ENCODE measurements at places on chromosomes 7 and 10.

DNA sequence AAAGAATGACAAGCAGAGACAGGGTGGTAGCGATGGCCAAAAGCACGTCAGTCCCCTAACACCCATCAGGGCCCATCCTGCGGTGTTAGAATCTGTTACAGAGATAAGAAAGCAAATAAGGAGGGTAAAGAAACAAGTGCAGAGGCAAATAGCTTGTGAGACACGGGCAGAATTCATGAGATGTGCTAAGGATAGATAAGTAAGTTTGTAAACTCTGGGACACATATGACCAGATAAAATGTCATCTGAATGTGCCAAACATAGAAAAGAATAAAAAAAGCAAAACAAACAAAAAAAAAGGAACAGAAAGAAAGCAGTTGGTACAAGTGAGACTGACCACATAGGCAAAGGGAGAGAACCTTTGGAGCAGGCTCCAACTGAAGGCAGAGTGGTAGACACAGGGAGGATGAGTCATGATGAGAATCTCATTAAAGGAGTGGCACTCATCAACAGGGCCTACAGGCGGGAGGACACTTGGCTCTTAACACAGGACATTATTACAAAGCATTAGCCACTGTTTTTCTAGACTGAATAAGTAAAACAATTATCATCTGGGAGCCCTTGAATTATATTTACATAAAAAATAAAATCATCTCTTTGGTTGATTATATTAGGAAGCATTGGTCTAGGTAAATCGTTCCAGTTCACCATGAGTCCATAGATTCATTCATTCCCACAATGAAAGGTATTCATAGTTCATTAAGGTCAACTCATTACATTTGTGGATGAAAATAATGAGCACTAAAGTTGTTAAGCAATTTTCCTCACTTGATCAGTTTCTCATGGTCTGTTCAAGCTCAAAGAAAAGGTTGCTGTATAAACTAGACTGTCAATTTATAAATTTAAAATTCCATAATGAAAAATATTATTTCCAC is 21.5 kb upstream of the EPHB6 start:
- DNase-seq: no peak

DNA sequence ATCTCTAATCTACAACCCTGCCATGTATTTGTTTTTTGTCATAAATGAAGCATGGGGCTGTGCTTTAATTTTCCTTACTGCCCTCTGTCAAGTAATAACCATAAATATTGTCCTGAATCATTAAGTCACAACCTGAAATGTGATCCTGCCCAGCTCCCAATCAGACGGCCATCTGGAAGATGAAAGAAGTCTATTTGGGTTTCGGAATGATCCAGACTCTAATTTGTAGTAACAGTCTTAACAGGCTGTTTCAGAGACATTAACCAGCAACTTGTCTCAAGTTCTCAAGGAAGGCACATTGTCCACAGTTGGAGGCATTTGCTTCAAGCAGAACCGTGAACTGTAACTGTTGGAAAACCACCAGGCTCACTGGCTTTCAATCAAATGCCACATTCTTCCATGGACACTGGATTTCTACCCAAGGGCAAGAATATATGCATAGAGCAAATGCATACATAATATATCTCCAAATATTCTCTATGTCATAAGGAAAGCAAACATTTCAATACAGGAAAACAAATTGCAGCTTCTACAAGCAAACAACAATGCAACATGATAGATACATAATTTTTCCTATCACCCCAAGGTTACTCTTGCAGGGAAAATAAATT is 405.2 kb upstream of the NPVF start:
- DNase-seq: no peak

GRCh38 chr10:72691470-72691862 is 477 bp upstream of the MCU start:
- DNase-seq: no peak

DNA sequence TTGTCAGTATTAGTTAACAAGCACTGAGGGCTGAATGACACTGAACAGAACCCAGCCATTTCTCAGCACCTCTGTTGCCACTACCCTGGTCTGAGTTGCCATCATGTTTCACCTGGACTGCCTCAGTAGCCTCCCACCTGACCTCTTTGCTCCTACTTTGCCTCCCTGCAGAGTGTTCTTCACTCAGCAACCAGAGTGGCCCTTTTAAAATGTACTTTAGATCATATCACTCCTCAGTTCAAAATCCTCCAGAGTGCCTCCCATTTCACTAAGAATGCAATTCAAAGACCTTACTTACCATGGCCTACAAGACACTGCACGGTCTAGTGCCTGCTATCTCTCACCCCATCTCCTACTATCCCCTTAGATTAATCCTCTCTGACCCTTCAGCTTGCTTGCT is 214.5 kb downstream of the AUTS2 start:
- DNase-seq: no peak

- no peak for DNase-seq
Observed at GRCh38 chr7:91242097-91242844, 22.0 kb upstream of the FZD1 start.

DNA sequence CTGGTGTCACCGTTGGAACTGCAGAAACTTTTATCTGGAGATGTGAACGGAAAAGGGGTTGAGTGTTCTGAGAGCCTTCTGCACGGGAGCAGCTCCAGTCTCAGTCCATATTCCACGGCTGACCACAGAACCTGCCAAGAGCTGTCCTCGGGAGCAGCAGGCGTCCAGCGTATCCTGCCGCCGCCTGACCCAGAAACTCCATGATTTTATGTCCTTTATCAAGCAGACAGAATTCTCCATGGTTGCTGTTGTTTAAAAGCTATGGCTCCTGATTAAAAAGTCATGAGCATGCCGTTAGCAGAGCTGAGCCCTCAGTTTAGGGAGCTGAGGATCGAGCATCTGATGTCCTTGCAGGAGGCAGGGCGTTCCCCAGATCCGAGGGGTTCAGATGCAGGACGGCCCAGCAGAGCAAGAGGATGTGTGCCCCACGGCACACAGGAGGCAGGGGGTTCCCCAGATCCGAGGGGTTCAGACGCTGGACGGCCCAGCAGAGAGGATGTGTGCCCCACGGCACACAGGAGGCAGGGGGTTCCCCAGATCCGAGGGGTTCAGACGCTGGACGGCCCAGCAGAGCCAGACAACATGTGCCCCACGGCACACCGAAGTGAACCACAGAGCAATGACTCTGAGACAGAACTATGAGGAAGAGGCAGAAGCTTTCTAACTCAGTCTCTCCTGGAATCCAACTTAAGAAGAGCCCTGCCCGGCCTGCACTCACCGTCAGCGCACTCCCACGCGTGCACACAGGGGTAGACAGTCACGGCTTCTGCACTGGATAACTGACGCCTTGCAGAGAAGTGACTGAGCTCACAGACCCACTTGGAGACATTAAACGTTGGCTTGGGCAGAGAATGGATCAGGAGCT is 96.4 kb downstream of the WDR37 start:
- no peak for DNase-seq

- no peak for DNase-seq
Observed at GRCh38 chr10:128568491-128568890, 442.3 kb upstream of the MKI67 start.

GRCh38 chr7:169276-170172 is 22.8 kb upstream of the FAM20C start:
- no peak for DNase-seq

DNA sequence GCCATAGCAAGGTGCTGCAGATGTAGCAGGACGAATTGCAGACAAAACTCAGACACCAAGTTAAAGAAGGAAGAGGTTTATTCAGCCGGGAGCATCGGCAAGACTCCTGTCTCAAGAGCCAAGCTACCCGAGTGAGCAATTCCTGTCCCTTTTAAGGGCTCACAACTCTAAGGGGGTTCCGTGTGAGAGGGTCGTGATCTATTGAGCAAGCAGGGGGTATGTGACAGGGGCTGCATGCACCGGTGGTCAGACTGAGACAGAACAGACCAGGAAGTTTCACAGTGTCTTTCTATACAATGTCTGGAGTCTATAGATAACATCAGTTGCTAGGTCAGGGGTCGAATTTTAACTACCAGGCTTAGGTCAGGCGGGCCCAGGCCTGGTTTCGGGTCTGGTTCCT is 222.0 kb upstream of the C7orf33 start:
- DNase-seq: no peak
